ENCODE measurements at places on chromosomes 7 and 10.

DNA sequence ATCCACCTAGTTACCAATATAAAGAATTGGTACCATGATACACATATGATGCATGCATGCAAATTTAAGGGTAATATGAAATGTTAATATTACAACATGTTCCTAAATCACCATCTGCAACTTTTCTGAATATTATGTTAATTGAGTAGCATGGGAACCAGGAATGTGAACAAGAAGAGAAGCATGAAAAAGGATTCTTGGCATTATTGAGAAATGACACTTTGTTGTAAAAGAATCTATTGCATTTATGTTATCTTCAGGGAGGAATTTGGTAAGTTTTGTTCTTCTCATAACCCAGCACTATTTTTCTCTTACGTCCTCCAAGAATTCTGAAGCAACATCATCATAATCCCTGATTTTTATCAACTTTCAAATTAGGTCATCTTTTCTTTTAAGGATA is 159.9 kb upstream of the SLC25A13 start:
- no peak for DNase-seq

GRCh38 chr7:127865466-127865865 is 165.8 kb downstream of the LRRC4 start:
- no peak for DNase-seq

GRCh38 chr7:14195079-14195478 is 205.6 kb upstream of the ETV1 start:
- no peak for DNase-seq

DNA sequence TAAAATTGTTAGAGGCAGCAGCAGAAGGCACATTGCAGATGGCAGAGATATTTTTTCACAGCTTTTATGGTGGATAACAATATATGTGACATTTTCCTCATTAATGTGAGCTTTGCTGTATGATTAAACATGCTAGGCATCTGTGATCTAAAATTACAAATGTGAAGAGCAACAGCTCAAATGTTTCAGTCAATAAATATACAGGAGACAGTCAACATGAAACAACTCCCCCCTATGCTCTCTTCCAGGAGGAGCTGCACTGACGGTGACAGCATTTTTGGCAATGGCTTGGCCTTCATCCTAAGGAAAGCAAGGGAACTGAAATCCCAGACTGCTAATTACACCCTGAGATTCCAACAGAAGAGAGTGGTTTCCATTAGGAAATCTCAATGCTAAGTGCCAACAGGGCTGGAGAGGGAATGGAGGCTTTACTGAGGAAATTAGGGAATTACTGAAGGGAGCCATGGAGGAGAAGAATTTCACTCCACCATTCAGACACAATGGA is 51.4 kb upstream of the GRB10 start:
- no peak for DNase-seq

DNA sequence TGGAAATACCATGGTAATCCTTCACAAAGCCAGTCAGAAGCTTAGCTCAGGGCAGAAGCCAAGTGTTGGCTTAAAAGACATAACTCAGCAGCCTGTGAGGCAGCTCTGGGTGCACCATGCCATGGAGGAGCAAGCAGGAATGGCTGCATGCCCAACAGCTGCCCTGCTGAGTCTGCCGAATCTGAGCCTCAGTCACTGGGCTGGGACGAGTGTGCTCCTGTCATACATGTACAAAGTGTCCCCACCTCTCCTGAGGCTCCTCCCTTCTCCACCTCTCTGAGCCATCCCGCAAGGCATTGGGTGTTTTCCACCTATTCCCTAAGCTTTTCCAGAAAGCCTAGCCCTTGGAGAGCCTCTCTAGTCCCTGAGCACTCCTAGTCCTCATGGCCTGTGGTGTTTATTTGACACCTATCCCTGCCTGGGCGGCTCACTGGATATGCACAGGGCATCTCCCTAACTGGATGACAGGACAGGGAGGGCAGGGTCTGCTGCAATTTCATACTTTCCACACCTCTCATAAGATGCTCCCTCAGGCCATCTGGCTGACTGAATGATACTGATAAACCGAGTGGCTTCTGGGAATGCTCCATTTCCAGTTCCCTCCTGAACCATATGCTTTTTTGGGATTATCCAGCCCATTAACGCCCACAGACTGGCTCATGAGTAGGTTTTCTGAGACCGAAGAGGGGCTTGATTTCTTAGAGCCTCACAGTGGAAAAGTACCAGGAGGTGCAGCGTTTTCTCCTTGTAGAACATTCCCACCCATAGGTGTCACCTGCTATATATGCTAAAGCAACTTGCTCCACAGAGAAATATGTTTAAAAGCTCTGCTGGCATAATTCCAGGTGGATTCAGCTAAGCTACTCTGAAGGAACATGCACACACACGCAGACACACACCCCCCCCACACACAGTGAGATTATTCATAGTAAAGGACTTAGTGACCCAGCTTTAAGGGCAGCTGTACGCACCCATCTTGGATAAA is 199.3 kb downstream of the SNX10 start:
- DNase-seq: no peak

DNA sequence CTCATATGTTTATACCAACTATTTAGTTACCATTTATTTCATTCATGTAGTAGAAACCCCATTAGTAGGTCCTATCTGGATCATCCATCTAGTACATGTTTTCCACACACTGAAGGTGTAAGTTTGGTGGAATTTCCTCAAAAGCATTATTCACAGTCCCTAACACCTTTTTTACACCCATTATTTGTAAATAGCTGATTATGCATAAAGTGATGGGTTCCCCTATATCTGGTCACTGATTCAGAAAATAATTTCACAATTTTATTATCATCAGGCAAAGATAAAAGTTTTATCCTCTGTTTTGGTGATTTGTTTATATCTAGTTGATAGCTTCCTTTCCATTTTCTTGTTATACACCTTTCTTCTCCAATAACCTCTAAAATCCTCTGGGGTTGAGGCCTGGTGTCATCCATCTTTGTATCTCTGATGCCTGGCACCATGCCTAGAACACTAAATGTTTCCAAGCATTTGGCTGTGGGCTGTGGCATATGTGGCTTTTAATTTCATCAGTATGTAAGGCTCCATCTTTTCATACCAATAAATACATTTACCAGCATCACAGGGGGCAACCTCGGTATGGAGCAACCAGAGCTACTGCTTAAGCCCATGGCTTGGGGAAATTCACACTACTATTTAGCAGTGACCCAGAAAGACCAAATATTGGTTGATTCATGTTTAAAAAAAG is 1089.5 kb upstream of the LRRN3 start:
- no peak for DNase-seq

- DNase-seq: no peak
Measured at GRCh38 chr7:39700932-39701331, 77.6 kb downstream of the RALA start.

- DNase-seq: no peak
Measured at GRCh38 chr10:49375611-49376010, 20.3 kb downstream of the DRGX start.

DNA sequence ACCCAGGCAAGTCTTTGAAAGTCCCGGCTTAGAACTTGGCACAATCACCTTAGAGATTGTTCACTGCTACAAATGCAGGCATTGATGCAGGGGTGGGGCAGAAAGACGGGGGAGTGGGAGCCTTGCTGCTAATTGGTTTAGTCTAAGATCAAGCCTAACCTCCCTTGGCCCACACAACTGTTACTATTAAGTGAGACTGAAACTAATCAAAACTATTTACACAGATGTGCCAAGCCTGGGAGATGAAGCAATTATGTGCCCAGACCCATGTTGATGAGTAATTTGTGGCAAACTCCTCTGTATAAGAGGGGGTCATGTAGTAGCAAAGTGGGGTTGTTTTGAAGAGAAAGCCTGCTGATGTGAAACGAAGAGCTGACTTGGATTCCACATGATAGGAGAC is 178.2 kb upstream of the ITGB1 start:
- DNase-seq: no peak

DNA sequence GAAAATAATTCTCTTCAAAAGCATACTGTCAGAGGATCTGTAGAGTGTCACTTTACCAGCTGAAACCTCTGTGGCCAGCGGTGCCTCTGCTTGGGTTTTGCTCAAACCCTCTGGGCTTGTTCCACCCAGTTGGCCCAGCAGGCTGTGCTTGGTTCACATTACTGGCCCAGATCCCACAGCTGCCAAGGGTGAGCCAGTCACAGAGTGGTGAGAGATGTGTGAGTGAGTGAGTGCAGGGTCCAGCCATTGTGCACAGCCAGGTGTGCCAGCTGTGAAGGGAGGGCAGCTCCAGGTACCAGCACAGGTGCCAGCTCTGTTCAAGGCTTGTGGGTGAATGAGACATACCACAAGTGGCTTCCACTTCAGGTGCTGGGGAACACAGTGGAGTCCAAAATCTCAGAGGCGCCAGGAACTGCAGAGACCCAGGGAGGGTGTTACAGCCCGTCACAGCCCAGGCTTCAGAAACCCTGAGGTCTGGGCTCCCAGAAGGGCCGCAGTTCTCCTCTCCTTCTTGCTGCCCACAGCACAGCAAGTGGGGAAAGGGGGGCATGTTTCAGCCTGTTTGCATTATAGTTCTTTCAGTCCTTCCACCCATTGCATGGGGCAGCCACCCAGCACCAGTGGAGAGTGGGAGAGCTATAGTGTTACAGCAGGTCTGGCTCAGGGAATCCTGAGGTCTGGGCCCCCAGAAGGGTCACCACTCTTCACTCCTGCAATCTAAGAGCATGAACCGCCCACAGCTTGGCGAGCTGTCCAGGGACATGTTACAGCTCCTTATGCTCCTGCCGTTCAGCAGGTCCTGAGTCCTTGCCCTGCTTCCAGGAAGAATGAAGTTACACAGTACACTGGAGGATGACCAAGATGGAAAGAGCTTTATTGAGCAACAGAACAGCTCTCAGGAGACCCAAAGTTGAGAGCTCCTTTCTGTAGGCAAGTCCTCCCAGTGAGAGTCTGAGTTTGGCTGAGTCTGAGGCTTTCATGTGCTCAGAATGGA is 931.7 kb upstream of the SORCS1 start:
- DNase-seq: no peak

GRCh38 chr7:29457141-29457561 is 106.5 kb upstream of the PRR15 start:
- no peak for DNase-seq

DNA sequence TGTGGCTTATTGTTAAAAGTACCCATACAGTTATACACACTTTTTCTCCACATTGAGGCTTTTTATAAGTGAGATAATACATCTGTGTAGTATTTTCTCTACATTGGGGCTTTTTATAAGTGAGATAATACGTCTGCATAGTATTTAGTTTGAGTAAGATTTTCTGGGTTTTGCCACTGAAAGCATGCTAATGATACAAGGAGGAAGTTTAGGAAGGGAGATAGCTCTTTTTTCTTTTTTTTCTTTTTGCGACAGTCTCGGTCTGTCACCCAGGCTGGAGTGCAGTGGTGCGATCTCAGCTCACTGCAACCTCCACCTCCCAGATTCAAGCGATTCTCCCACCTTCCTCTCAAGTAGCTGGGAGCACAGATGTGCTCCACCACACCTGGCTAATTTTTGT is 13.3 kb downstream of the FAM107B start:
- DNase-seq: no peak

DNA sequence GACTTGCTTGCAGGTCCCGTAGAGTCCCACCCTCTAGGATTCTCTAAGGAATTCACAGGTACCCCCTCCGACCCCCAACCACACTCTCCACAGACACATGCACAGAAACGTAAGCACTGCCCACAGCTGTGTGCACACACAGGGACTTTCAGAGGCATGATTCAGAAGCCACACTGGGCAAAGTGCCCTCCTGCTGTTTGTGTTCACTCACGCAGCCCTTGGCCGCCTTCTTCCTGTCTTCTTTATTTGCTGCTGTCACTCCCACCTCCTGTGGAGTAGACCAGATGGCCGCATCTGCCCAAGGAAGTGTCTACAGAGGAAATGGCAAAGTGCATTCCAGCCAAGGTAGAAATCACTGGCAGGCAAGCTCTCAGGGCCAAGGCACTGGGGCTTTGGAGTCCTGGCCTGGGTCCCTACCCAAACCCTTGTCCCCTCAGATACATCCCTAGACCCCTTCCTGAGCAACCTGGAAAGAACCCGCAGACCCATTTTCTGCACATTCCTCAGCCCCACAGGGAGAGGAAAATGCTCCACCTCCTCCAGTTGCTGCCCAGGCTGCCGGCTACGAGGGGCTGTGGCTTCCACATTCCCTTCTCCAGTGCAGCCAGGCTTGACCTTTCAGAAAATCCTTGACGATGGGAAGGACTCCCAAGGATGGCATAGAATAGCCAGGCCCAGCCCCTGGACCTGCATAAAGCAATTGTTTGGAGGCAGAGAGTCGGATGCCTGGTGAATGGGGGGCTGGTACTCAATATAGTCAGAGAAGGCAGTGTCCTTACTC is 21.6 kb upstream of the GIMAP8 start:
- DNase-seq: no peak

GRCh38 chr10:132708441-132708840 is 77.5 kb downstream of the NKX6-2 start:
- peak; percentile 2 for DNase-seq

- no peak for DNase-seq
Measured at GRCh38 chr10:125727436-125727835, 7.9 kb downstream of the EDRF1 start.

GRCh38 chr7:140458201-140458600 is 21.1 kb downstream of the MKRN1 start:
- no peak for DNase-seq

- peak; percentile 96 for DNase-seq
Measured at GRCh38 chr10:102229810-102230263, 3.7 kb downstream of the ELOVL3 start.

GRCh38 chr10:69936091-69936490 is 116.6 kb upstream of the MACROH2A2 start:
- no peak for DNase-seq

GRCh38 chr10:107011105-107011504 is 153.4 kb downstream of the SORCS1 start:
- DNase-seq: no peak

DNA sequence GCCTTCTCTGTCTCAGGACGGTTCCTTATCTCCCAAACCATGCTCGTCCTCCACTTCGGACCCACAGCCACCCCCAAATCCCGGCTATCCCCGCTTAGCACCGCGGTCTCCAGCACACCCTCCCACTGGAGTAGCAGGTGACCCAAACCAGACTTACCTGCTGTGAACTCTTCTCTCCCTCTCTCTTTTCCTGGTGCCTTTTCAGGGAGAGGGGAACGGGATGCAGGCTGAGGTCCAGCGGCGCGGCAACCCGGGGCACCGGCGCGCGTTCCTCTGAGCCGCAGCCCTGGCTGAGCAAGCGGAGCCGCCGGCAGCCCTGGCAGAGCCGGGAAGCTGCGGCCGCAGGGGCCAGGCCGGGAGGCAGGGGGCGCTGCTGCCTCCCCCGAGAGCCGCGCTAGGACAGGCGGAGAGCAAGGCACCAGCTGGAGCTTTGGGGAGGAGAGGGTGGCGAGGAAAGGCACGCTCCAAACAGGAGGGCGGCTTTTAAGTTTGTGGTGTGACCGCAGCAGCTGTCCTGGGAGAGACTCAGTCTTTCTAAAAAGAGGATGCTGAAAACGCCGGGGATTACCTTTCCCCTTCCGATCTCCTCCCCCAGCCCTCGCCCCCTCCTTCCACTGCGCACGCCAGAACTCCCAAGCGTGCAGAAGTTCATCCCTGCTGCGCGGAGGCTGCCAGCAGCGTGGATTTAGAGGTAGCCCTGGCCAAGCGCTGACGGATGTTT is at the start of gene SEMA3D:
Gene SEMA3D, minus strand, starts transcription at position 536 of the 721 bp plus-strand sequence. CDS start 65,165 bp downstream, outside the sequence.
- DNase-seq: peak; percentile 87

- no peak for DNase-seq
Measured at GRCh38 chr10:92822060-92822634, 26.2 kb upstream of the EXOC6 start.

Measured in pancreas (tissue), 10 donors.